Activated effector memory CD4-positive, alpha-beta T cell treated with anti-CD3 and anti-CD28 coated beads, Interleukin-2, amount 50 U/mL, for 16 hours (primary cell): ENCODE measurements at places on chromosomes 4 and X.

- no peak for DNase-seq
These were observed 260.5 kb upstream of the DDX53 start for GRCh38 chrX:22739276-22739675.

GRCh38 chr4:96312046-96312685, 472.3 kb downstream of the PDHA2 start:
- no peak for DNase-seq

- no peak for DNase-seq
These were observed 71.3 kb upstream of the ACSL1 start for GRCh38 chr4:184896868-184897715.

- peak; percentile 55 for DNase-seq
These were observed 9.2 kb upstream of the SORCS2 start for GRCh38 chr4:7183161-7183560.

DNA sequence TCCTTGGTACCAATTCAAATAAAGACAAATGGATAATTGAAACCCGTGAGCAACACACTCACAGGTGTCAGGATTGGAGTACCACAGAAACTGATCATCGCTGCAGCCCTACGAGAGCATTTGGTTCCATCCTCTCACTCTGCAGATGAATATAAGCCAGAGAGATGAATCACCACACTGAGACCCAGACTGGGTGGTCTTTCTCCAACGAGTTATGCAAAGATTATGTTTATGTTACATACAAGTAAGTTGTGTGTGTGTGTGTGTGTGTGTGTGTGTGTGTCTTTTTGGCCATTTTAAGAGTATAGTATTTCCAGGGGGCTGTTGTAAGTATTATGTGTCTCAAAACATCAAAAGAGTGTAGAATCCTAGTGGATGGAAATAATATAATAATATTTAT, 329.5 kb upstream of the ZFP42 start:
- DNase-seq: no peak

DNA sequence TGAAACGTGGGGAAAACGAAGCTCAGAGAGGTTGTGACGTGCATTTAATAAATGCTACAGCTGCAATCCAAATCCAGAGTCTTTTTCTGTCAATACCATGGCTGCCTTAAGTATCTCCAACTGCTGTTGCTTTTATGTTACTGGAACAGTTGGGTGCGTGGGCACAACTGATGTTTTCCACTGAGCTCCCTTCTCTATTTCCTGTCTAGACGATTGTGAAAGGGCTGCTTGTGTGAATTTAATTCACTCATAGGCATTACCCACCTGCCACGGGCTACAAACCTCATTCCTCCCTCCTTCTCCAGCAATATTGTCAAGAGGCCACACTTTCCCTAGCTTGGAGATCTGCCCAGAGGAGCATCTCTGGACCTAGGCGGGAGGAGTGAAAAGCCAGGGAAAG, 526.0 kb downstream of the MID1IP1 start:
- peak; percentile 80 for DNase-seq

GRCh38 chrX:19805046-19805690, 82.2 kb downstream of the SH3KBP1 start:
- no peak for DNase-seq

- DNase-seq: no peak
These were observed 3.9 kb downstream of the SHISA3 start for GRCh38 chr4:42401171-42401570.

DNA sequence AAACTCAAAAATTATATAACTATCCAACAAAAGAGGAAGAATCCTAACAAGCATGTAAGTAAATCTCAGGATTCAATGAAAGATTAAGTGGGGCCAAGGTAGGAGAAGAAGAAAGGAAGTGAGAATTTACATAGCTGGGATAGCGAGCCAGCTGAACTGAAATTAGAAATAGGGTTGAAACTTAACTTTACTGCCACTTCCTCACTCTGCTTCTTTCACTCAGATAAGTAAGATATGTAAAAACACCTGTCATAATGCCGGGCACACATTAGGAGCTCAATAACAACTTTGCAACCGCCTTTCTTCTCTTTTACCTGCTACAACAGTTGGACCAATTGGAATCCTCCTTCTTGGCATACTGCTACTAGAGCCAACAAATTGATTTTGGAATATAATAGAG, 129.4 kb downstream of the CNKSR2 start:
- no peak for DNase-seq

DNA sequence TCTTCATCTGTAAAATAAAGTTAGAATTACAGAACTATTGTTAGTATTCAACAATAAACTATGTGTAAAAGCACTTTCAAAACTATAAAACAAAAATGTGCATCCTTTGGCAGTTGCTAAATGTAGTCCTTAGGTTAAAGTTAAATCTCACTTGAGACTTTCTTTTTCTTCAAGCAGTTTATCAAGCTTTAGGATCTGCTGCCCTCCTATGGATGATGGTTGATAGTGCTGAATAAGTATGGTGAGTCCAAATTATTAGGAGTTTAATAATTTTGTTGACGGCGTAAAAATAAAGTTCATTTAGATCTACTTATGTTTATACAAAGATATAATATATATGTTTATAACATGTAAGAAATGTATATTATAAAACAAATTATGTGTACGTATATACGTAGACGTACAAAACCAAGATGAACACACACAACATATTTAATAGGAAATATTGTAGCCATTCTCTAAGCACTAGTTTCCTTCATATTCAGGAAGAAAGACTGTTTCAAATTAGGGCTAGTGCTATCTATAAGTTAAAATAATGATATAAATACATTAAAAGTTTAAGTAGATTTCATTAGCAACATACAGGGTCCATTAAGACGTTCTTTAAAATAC, 22.3 kb downstream of the UGT2A2 start:
- no peak for DNase-seq

DNA sequence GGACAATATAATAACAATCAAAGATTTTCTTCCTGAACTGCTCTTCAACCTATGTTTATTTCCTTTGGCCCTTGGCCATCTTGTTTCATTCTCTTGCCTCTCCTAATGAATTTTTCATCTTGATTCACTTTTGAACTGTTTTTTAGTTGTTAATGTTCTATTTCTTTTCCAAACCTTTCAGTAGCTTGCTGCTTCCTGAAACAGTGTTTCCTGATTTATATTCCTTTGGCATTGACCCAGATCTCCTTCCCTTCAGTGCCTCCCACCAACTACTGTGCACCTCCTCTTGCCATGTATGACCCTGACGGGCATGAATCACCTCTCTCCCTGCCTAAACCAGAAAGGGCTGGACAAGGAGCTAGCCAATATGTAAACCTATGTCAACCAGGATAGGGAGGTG, 25.6 kb upstream of the SPP1 start:
- no peak for DNase-seq

GRCh38 chr4:36722986-36723385, 441.6 kb downstream of the DTHD1 start:
- DNase-seq: no peak

- DNase-seq: no peak
These were observed 27.1 kb downstream of the TMEM271 start for GRCh38 chr4:548976-549375.

GRCh38 chr4:74891037-74891436, 41.9 kb upstream of the PARM1 start:
- DNase-seq: no peak

DNA sequence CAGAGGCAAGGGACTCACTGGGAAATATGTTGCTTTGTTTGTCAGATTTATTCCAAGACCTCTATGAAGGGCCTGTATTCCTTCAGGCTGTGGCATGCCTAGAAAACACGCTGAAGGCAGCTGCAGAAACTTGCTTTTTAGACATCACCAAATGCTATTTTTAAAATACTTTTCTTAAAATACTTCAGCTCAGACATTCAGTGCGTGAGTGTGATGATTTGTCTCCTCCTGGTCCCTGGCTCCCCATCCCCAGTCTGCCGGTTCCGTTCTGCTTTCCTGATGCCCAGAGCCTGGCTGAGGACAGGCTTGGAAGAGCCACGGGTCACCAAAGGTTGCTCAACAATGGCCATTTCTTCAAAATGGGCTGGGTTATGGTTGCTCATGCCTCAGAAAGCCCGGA, 55.0 kb downstream of the PSAPL1 start:
- DNase-seq: no peak

DNA sequence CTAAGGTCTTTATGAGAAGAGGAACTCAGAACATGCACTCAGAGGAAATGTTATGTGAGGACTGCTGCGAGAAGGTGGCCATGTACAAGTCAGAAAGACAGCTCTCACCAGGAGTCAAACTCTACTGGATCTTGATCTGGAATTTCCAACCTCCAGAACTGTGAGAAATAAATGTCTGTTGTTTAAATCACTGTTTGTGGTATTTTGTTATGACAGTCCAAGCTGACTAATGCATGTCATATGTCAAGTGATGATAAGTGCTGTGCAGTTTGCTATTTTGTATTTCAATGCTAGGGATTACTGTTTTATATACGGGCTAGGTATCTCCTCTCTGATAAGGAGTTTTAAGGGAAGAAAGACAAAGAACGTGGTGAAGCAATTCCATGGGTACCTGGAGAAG, 162.3 kb downstream of the CPEB2 start:
- no peak for DNase-seq

DNA sequence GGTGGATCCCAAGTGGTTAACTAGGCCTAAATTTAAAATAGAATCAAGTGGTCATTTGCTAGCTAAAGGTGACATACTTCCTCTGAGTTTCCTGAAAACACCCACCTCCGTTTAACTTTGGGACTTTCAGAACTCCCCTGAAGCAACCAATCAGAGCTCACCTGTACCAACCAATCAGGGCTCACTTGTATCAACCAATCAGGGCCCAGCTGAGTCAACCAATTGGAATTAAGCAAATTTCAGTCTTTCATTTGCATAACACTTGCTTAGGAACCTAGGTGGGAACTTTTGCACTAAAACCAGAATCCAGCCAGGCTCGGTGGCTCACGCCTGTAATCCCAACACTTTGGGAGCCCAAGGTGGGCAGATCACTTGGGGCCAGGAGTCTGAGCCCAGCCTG, 15.9 kb downstream of the GPC4 start:
- no peak for DNase-seq

GRCh38 chr4:155906554-155907247, 3.2 kb downstream of the TDO2 start:
- no peak for DNase-seq

- DNase-seq: no peak
These were observed 1472.7 kb downstream of the ARAP2 start for GRCh38 chr4:34771632-34772031.

GRCh38 chrX:122500556-122500955, 683.5 kb upstream of the GRIA3 start:
- no peak for DNase-seq

DNA sequence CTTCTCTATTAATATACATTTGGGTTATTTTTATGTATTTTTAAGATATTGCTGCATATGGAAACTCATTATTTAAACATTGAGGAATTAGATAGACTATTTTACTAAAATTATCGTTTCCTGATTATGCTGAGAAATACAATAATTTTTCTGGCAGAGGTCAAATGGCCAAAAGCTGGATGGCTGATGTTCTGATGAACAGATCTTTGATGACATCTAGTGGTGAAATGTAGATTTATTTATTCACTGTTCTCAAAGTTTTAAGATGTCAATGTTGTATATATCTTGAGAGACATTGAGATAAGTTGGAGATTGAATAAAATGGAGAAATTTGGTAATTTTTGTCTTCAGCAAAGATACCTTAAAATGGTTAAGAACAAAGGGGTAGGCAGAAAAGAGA, 96.2 kb downstream of the UGT8 start:
- DNase-seq: no peak

DNA sequence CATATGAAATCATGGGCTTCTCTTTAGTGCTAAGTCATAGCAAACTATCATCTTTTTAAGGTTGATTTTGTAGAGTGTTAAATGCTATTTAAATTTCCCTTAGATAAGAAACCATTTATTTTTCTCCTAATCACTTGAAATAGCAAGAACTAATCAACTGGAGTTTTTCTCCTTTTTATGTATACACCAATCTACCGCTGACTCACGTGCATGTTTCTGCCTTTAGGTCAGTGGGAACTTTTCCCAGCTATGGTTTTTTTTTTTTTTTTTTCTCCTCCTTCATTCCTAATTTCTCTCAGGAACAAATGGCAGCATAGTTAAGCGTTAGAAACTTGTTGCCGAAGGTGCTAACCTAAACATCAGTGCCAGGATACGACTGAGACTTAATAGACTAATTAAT, 176.4 kb downstream of the BMPR1B start:
- no peak for DNase-seq

GRCh38 chr4:30538794-30539193, 181.4 kb upstream of the PCDH7 start:
- DNase-seq: no peak

DNA sequence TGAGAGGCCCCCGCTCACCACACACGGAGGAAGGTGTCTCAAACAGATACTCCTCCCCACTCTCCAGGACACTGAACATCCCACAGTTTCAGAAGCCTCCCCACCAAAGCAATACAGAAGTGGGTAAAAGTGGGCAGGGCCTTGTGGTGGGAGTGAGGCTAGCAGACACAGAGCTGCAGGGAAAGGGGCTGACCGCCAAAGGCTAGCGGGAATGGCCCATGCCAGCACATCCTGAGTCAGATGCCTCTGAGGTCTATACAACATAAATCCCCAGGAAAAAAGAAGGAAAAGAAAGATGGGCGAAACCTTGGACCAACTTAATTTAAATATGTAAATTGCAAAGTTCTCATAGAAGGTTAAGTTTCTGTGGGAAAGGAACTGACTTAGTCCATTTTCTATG, 21.9 kb upstream of the ARHGAP10 start:
- no peak for DNase-seq

DNA sequence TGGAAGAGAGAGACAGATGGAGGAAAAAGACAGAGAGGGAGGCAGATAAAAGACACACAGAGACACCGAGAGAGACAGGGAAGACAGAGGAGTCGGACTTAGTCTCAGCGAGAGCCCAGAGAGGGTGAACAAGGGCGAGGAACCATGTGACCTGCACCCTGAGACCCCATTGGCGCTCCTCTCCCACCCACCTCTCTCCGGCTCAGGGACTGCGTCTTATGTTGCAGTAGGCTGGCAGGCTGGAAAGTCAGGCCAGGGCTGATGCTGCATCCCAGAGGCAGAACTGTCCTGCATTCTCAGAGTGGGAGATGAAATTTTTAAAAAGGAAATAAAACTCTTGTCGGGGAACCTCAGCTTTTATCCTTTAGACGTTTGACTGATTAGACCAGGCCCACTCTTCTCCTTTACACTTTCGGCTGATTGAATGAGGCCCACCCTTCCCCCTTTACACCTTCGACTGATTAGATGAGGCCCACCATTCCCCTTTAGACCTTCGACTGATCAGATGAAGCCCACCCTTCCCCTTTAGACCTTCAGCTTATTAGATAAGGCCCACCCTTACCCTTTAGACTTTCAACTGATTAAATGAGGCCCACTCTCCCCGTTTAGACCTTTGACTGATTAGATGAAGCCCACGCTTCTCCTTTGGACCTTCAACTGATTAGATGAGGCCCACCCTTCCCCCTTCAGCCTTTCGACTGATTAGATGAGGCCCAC, 29.5 kb upstream of the IL3RA start:
- no peak for DNase-seq
